ENCODE measurements at places on chromosomes 7 and 10. TPM values are rescaled to one million over a fixed set of nuclear protein-coding genes. Genes with fewer than 3 reads are reported as not detected.

TWIST1 gene
- total RNA-seq: 33.2 TPM

PIP gene
- not detected for total RNA-seq

IL6 gene
- 3.8 TPM for total RNA-seq

ZNF425 gene
- total RNA-seq: 4.3 TPM

TMEM26 gene
- 5.7 TPM for total RNA-seq

FAM13C gene
- 9.1 TPM for total RNA-seq

OIT3 gene
- not detected for total RNA-seq

PILRA gene
- total RNA-seq: 0.27 TPM

BMPER gene
- total RNA-seq: 157 TPM

FKBP6 gene
- total RNA-seq: not detected

CALML5 gene
- total RNA-seq: not detected

CASP2 gene
- total RNA-seq: 18.4 TPM

ATOH7 gene
- total RNA-seq: not detected

HOXA4 gene
- 0.57 TPM for total RNA-seq

ACTL6B gene
- not detected for total RNA-seq

CDH23 gene
- total RNA-seq: 0.25 TPM

DLX6 gene
- not detected for total RNA-seq

AIFM2 gene
- total RNA-seq: 7.3 TPM

DYNC1I1 gene
- 0.54 TPM for total RNA-seq

OR2A1 gene
- total RNA-seq: 0.27 TPM

OR13A1 gene
- not detected for total RNA-seq

OR2A5 gene
- not detected for total RNA-seq

PDLIM1 gene
- 30.0 TPM for total RNA-seq

ITPRID1 gene
- total RNA-seq: not detected

CYP2C19 gene
- not detected for total RNA-seq

MRLN gene
- not detected for total RNA-seq

IRF5 gene
- not detected for total RNA-seq

HTR7 gene
- 0.25 TPM for total RNA-seq

LRRC61 gene
- total RNA-seq: 0.09 TPM

CACNA2D1 gene
- total RNA-seq: 46.0 TPM

GDF10 gene
- total RNA-seq: 11.1 TPM

SPDYE2 gene
- not detected for total RNA-seq

GHRHR gene
- not detected for total RNA-seq

ZC3HAV1L gene
- total RNA-seq: 36.6 TPM

CDK6 gene
- 11.6 TPM for total RNA-seq

CPA2 gene
- not detected for total RNA-seq

NXPH1 gene
- not detected for total RNA-seq

RNLS gene
- total RNA-seq: 16.8 TPM

CYP2W1 gene
- not detected for total RNA-seq

IPMK gene
- total RNA-seq: 7.3 TPM

ADARB2 gene
- not detected for total RNA-seq

UCN3 gene
- total RNA-seq: not detected

RBM28 gene
- 66.7 TPM for total RNA-seq

OR6V1 gene
- total RNA-seq: not detected

RHOBTB1 gene
- 15.8 TPM for total RNA-seq

MYL7 gene
- not detected for total RNA-seq

GNGT1 gene
- total RNA-seq: not detected

GIMAP8 gene
- total RNA-seq: 0.09 TPM

CACNB2 gene
- total RNA-seq: 2.1 TPM

SEMA3E gene
- 0.98 TPM for total RNA-seq

PTPRZ1 gene
- 0.72 TPM for total RNA-seq

ATP6V0A4 gene
- total RNA-seq: not detected

SPDYE6 gene
- not detected for total RNA-seq

CYP3A7 gene
- 0.74 TPM for total RNA-seq

SP8 gene
- total RNA-seq: not detected

ABCC2 gene
- total RNA-seq: 0.98 TPM

DNA2 gene
- 15.2 TPM for total RNA-seq

BTBD16 gene
- total RNA-seq: 0.09 TPM

NUTM2A gene
- 0.33 TPM for total RNA-seq

Data from fibroblast of the aortic adventitia (primary cell).